ENCODE measurements at places on chromosomes 16 and 17. TPM values are rescaled to one million over a fixed set of nuclear protein-coding genes. Genes with fewer than 3 reads are reported as not detected.

SLC16A13 gene
- 10.7 TPM for total RNA-seq

KRTAP2-2 gene
- not detected for total RNA-seq

SEPTIN1 gene
- 198 TPM for total RNA-seq

ITGAD gene
- not detected for total RNA-seq

ITPRIPL2 gene
- total RNA-seq = 6.9 TPM

TP53TG3C gene
- not detected for total RNA-seq

- ATAC-seq = no peak
- no peak overlapping the region for H3K4me3 ChIP-seq
- no peaks in the 10 kb centered on the region for H3K4me1 ChIP-seq
- H3K27me3 ChIP-seq = no peaks in the 10 kb centered on the region
- H3K27ac ChIP-seq = no peak overlapping the region
Measured at GRCh38 chr17:22268214-22268911, 576.0 kb downstream of the KCNJ18 start.

DNA sequence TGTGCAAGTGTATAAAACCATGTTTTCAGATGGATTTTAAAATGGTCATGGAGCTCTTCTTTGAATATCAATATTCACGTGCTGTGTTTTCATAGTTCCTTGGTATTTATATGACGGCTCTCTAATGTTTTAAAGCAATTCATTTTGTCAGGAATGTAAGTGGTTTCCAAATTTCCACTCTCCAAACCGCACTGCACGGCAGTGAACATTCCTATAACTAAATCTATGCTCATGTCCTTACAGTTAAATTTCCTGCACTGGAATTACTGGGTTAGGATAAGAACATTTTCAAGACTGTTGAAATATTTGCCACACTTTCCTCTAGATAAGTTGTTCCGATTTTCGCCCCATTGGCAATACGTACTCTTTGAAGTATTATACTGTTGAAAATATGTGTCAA, 398.9 kb downstream of the PMP22 start:
- H3K27ac ChIP-seq = no peak overlapping the region
- peaks cover 23% of the 10 kb centered on the region for H3K27me3 ChIP-seq
- no peaks in the 10 kb centered on the region for H3K36me3 ChIP-seq
- no peak for ATAC-seq
- H3K4me3 ChIP-seq = no peak overlapping the region

DNA sequence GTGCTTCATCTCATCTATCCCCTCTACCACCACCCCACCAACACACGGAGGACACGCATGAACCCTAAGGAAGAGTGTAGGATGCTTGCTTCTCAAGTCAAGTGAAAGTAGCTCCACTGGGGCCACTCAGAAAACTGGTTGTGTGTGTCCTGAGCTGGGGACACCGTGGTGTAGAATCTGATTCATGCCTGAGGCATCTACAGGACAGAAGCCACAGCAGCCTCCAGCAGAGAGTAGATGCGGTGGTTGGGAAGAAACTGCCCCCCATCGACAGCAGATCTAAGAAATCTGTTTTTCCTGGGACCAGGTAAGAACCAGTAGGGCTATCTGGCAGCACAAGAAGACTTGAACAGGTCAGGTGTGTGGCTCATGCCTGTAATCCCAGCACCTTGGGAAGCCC, 51.9 kb upstream of the HLF start:
- ATAC-seq = no peak
- H3K36me3 ChIP-seq = no peaks in the 10 kb centered on the region
- no peaks in the 10 kb centered on the region for H3K4me1 ChIP-seq
- no peak overlapping the region for H3K27ac ChIP-seq
- no peaks in the 10 kb centered on the region for H3K27me3 ChIP-seq

DNA sequence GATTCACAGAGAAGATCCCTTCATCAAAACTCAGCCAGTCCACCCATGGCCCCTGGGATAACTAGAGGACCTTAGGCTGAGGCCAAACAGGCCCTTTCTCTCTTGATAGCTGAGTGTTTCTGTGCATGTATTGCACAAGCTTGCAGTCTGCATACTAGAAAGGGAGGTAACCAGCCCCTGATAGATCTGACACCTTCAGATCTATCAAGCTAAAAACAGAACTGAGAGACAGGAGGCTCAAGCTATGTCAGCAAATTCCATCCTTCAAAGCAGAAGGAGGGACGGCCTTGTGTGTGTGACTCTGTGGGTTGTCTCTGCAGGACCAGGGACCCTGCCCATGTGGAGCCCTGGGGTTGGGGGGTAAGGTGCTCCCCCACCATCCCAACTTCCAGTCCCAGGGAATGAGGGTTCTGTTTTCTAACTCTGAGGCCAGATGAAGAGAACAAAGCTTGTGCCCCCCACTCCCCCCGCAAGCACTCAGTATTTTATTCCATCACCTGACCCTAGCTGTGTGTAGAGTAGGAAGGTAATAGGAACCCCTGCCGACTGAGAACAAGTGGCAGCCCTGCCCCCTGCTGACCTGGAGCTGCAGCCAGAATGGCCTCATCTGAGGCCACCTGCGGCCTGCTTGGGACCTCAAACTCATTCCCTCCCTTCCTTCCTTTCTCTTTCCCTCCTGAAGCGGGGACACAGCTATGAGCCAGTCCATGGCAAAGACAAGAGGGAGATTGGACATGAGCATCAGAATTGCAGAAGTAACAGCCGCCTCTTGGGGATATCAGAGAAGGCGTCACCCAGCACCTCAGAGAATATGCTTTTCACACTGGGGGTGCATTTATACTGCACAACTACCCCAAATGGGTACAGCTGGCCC, 63.8 kb downstream of the SMPD3 start:
- H3K27me3 ChIP-seq = no peaks in the 10 kb centered on the region
- H3K4me1 ChIP-seq = peaks cover 11% of the 10 kb centered on the region
- no peaks in the 10 kb centered on the region for H3K36me3 ChIP-seq
- ATAC-seq = no peak
- H3K27ac ChIP-seq = peak overlapping the region; percentile 81
- no peak overlapping the region for H3K4me3 ChIP-seq

- no peaks in the 10 kb centered on the region for H3K27me3 ChIP-seq
- ATAC-seq = no peak
- peak overlapping the region; percentile 80 for H3K27ac ChIP-seq
Measured at GRCh38 chr17:80599546-80600305, 55.1 kb downstream of the RPTOR start.

DNA sequence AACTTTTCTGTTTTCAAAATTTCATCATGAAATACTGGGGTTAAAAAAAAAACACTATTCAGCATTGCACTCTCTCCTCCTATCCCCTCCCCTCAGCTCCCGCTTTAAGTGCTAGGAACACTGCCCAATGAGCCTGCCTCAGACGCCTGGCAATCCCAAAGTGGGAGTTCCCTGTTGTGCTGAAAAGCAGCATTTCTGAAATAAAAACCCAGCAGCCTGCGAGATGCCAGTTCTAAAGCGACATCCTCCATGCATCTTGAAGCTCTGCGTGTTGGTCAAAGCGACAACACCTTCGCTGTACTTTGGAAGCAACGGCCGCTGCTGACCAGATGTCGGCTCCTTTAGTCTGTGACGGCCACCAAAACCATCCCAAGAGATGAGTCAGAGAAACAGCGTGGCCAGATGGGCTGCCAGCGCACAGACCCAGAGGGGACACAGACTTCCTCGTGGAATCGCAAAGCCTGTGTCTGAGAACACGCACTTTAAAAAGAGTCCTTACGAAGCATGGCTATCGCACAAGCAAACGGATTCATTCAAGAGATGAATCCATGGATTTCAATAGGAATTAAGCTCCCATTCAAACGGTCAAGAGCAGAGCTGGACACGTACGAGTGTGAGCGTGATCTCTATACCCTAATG, 32.8 kb downstream of the FBXO31 start:
- H3K36me3 ChIP-seq = peaks cover 26% of the 10 kb centered on the region
- peaks cover under 1% of the 10 kb centered on the region for H3K4me1 ChIP-seq
- no peak for ATAC-seq
- no peak overlapping the region for H3K27ac ChIP-seq
- no peaks in the 10 kb centered on the region for H3K27me3 ChIP-seq

GRCh38 chr16:31371619-31372484, 16.9 kb downstream of the ITGAX start:
- H3K4me3 ChIP-seq = no peak overlapping the region
- ATAC-seq = no peak
- H3K4me1 ChIP-seq = peaks cover 2% of the 10 kb centered on the region
- no peak overlapping the region for H3K27ac ChIP-seq

GRCh38 chr16:3514621-3515020, 13.8 kb downstream of the CLUAP1 start:
- H3K27me3 ChIP-seq = no peaks in the 10 kb centered on the region
- peak overlapping the region; percentile 85 for H3K27ac ChIP-seq
- H3K4me1 ChIP-seq = peaks cover 21% of the 10 kb centered on the region
- peaks cover 68% of the 10 kb centered on the region for H3K36me3 ChIP-seq

DNA sequence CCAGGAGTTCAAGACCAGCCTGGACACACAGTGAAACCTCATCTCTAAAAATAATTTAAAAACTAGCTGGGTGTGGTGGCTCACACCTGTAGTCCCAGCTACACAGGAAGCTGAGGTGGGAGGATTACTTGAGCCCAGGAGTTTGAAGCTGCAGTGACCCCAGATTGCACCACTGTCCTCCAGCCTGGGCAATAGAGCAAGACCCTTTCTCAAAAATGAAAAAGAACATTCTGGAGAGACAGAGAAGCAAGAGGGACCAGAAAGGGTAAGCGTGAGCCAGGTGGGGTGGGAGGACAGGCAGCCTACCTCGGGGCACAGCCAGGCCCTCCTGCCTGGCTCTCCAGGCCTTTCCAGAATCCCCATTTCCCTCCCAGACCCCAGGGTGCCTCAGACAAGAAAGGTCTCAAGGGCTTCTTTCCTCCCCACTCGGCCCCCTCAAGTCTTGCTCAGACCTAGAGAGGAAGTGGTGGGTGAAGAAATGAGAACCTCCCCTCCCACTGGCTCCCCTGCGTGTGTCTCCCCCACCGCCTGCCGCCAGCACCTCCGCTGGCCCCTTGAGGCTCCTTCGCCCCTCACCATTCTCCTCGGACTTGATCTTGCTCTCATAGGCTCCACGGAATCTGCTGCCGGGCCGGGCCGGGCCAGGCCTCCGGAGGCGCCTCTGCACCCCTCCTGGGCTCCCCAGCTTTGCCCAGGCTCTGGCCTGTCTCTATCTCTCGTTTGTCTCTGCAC, 503 bp downstream of the C16orf54 start:
- H3K4me3 ChIP-seq = peak overlapping the region; percentile 95
- H3K27me3 ChIP-seq = no peaks in the 10 kb centered on the region
- H3K4me1 ChIP-seq = peaks cover 26% of the 10 kb centered on the region
- peaks cover 57% of the 10 kb centered on the region for H3K36me3 ChIP-seq

DNA sequence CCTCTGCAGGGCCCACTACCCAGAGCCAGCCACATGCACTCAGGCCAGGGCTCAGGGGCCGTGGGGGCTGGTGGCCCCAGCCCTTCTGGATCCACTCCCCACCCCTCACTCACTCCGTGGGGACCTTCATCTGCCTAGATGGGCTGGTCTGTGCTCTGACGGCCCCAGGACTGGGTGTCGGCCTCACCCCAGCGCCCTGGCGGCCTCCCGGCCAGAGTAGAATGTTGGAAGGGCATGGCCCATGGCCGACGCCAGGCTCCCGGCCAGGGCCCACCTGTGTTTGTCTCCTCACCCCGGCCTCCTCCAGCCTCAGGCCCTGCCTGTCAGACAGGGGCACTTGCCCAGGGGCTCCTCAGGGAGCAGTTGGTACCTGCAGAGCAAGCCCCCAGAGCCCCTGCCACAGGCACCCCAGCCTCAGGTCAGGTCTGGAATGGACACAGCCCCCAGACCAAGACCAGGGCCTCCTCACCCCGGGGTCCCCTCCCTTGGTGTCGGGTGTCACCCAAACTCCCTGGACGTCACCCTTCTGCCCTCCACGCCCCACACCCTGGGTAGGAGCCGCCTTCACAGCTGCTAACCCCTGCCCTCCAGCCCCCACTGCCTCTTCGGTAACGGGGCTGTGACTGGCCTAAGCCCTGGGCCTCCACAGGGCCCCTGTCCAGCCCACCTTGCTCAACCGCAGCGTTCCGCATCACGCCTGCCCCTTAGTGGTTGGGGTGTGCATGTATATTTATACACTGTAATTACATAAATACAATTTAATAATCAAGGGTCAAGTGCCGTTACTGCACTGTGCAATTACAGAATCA, 3.0 kb upstream of the CDH15 start:
- peaks cover 5% of the 10 kb centered on the region for H3K4me1 ChIP-seq
- H3K27ac ChIP-seq = no peak overlapping the region
- H3K4me3 ChIP-seq = no peak overlapping the region
- peaks cover 4% of the 10 kb centered on the region for H3K27me3 ChIP-seq
